ENCODE measurements at places on chromosomes 1 and 21.

- DNase-seq, result peak; percentile 44
Measured at GRCh38 chr1:201020721-201021629, 2.5 kb downstream of the KIF21B start.

DNA sequence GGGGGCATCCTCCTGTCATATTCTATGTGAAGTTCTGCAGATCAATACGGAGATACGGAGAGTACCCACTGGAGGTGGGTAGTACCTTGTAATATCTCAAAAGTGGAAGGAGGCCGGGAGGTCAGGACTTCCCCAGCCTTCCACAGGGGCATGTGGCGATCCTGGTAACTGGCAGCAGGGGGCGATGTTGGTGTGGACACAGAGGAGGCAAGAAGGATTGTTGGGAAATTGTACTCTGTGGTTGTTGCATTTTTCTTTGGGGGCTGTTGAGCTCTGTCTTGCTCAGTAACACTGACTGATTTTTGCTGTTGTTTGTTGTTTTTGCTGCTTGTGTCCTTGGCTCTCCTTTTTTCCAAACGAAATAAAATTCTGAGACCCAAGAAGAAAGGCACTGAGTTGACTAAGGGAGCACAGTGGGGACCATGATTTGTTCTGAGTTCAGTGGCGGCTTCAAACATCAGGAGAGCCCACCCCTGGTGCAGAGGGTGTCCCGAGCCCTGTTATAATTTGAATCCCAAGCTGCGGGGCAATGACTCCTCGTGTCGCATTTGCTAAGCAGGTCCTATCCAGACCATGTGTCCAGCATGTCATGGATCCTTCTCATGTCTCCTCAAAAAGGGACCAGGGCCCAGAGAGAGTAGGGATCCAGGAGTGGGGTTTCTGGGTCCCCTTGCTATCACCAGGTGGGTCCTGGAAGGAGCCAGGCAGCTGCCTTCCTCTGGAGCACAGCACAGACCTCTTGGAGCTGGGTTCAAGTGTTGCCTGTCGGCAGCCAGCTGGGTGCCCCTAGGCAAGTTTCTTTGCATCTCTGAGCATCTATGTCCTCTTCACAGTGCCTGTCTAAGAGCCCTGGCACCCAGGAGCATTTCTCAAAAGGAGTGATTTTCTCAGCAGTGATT, 22.8 kb downstream of the LHX4 start:
- peak; percentile 89 for DNase-seq

- no peak for DNase-seq
Measured at GRCh38 chr1:179187735-179188471, 41.6 kb downstream of the ABL2 start.

- DNase-seq, result no peak
Measured at GRCh38 chr1:192861860-192862259, 53.0 kb downstream of the RGS2 start.

DNA sequence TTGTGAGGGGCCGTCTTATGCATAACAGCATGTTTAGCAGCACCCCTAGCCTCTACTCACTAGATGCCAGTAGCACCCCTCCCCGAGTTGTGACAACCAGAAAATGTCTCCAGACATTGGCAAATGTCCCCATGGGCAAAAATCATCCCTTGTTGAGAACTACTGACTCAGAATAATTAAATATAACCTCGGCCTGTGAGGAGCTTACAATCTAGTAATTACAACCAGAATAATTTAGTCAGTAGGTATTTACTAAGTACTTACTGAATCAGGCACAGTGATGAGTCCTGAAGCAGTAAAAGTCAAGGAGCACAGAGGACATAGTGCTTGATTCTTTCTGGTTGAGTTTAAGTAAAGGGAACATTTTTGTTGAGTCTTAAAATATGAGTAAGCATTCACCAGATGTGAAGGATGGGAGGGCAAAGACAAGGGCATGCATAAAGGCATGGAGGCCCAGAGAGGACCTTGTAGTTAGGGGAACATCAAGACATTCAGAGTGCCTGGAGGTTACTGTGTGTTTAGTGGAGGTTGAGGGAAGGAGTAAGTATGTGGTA, 44.1 kb upstream of the KCNQ4 start:
- no peak for DNase-seq

DNA sequence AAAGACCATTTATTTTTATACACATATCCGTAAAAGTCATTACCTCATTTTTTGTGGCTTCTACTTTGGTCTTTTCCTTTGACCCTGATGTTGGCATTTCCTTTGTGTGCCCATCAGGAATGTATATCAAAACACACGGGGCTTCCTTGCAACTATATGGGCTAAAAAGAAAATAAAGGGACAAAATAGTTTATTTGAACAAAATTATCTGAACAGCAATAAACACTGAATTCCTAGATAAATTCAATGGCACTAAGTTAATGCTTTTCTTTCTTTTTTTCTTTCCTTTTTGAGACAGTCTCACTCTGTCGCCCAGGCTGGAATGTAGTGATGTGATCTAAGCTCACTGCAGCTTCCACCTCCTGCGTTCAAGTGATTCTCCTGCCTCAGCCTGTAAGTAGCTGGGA, 45.2 kb downstream of the EPRS1 start:
- no peak for DNase-seq

DNA sequence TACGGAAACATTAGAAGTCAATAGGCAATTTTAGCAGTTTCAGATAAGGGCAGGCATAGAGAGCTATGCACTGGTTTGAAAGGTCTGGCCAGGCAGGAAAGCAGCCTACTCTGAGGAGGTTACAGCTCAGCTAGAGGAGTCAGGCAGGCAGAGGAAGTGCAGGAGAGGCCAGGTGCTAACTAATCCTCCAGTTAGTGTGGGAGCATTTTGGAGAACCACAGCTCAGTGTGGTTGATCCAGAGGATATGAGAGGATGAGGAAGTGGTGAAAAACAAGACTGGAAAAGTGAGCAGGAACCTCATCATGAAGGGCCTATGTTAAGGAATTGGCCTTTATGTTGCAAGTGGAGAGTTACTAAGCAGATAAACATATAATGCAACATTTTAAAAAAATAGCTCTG, 282.4 kb upstream of the SGIP1 start:
- DNase-seq, result peak; percentile 86

- DNase-seq, result no peak
Measured at GRCh38 chr1:201503397-201504176, 3.3 kb downstream of the CSRP1 start.

- DNase-seq, result no peak
Measured at GRCh38 chr1:107821340-107821739, 143.6 kb downstream of the VAV3 start.
